Activated CD4-positive, alpha-beta T cell treated with anti-CD3 and anti-CD28 coated beads for 1 hour (primary cell): ENCODE measurements at places on chromosomes 3 and 15.

DNA sequence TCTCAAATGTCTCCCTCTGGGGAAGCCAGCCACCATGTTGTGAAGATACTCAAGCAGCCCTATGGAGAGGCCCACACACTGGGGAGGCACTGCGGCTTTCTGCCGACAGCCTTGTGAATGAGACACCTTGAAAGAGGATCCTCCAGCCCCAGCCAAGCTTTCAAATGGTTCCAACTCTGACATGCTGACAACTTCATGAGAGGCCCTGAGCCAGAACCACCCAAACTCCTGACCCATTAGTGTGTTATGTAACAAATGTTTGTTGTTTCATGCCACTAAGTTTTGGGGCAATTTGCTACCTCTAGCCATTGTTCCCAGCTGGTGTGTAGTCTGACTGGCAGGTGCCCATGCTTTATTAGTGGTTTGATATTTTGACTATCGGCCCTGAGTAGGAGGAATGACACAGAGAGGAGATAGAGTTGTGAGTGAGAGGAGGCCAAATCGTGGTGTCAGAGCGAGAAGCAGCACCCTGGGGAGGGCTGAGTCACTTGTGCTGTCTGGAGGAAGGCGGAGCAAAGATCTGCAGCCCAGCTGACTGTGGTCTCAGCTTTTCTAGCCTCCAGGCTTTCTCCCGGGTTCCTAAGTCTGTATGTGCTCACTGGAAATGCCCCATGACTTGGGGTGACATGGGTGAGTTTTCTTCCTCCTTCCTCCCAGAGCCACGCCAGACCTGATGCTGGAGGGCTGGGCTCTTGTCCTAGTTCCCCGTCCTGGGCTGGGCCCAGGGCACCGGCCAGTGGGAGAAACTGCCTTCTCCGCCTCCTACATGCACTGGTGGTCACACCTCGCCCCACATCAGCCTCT lies 56.7 kb upstream of the BLM start:
- peak; percentile 55 for DNase-seq

DNA sequence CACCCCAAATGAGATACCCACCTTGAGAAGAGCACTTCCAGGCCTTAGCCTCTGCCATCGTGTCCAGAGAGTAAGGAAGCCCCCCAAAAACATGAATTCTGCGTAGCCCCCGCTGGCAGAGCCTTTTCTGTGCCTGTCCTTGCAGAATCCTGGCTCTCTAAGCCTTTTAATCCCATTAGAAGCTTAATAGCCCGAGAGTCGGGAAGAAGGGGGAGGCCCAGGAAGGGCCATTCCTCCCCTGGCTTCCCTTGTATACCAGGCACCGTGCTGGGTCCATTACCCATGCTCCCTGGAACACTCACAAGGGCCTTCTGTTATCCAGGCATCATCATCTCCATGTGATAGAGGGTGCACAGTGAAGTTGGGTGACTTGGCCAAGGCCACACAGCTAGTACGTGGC lies 7.1 kb downstream of the SPTBN5 start:
- no peak for DNase-seq

DNA sequence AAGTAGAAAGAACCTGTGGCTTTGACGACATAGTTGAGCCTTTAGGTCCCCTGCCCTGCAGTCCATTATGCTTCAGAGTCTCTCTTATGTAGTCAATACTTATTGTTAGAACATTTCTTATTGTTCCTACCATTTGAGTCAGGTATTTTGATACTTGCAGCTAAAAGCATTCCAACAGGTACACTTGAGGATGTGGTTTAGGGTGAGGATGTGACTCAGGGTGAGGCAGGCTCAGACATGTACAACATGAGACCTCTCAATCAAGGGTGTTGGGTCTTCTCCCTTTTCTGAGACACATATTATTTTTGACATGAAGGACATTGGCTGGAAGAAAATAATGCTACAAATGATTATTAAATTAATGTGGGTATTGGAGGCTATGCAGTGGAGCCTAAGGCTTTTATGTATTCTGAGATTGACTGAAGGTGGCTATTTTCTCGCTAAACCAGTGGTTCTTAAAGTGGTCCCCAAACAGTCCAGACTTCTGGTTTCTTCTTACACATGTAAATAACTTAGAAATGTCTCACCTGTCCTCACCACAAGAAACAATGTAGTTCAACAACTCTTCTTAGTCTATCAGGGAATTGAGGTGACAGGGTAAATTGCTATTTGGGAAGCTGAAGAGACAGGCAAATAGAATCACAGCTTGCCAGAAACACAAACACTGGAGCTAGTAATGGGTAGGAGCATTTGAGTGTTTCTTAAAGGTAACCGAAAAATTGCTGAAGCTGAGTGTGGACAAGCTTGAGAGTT lies 135.5 kb upstream of the ZPLD1 start:
- DNase-seq, result no peak

GRCh38 chr3:115098354-115099073 lies 48.6 kb downstream of the ZBTB20 start:
- DNase-seq, result no peak

GRCh38 chr3:188034989-188035388 lies 119.0 kb upstream of the LPP start:
- no peak for DNase-seq

- no peak for DNase-seq
These were observed 334.4 kb upstream of the THBS1 start for GRCh38 chr15:39246523-39246922.

GRCh38 chr3:192188218-192188835 lies 539.0 kb downstream of the FGF12 start:
- DNase-seq, result no peak

DNA sequence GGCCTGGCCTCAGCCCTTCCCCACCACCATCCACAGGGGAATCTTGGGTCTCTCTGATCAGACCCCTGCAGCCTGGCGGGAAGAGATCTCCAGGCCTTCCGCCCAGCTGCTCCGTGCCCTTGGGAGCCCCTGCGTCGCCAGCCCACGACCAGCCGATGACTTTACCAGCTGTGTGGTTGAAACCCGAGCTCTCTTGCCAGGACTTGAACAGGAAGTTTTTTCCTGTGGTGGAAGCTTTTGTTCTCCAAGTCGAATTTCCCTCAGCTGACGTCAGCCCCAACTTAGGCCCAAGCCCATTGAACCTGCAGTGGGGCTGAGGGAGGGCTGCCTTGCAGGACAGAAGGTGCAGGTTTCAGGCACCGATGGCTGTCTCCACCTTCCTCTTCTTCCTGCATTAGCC lies 51.7 kb upstream of the SMAD3 start:
- DNase-seq, result no peak

- DNase-seq, result no peak
These were observed 4.6 kb downstream of the THPO start for GRCh38 chr3:184373422-184373821.

GRCh38 chr15:59536553-59536952 lies 75.0 kb upstream of the GCNT3 start:
- DNase-seq, result no peak

DNA sequence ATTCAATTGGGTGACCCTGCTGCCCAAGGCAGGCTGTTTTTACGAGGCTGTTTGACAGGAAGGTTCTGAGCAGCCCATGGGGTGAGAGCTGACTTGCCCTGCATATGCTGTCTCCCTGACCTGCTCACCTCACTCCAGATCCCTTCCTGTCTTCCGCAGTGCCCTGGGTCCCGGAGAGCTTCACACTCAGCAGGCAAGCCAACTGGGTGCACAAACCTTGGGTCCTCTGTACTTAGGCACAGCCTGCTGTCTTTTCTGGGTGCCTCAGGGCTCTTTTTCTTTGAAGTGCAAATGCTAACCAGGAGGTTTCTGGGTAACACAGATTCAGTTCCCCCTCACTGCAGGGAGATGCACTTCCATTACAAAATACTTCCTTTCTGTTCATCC lies 32.8 kb downstream of the ZXDC start:
- DNase-seq, result no peak

GRCh38 chr15:101167753-101168462 lies 83.9 kb downstream of the CHSY1 start:
- DNase-seq, result peak; percentile 33

GRCh38 chr15:52678468-52679231 lies 538 bp downstream of the ATOSA start:
- peak; percentile 31 for DNase-seq

DNA sequence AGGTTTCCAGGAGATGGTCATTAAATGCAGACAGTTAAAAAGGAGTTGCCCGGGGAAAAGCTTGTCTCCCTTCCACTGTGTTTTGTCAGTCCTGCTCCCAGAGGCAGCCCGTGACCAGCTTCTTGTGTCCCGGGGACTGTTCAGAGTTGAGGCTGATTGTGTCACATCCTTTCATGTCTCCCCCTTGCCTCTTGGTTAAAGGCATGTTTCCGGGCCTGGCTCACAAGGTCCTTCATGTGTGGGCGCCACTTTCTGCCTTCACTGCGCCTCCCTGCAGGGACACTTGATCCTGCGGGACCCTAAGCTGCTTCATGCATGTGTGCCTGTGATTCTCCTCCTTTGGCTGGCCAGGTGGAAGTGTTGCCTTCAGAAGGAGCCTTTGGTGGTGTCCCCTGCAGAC lies 9.2 kb downstream of the CHCHD6 start:
- no peak for DNase-seq

DNA sequence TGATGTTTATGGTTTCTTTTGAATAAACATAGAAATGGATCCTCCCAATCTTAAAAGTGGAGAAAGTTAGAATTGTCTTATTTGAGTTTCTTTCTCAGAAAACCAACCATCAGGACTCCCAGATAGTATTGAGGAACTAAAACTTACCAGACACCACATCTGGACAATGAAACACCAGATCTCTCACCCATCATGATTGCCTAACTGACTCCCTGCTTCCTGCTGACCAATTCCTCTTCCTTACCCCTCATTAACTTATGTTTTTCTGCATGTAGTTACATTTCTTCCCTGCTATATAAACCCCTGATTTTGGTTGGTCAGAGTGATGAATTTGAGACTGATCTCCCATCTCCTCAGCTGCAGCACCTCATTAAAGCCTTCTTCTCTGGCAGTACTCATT lies 242.0 kb upstream of the SETMAR start:
- no peak for DNase-seq

- peak; percentile 37 for DNase-seq
These were observed 315.2 kb downstream of the UACA start for GRCh38 chr15:70447928-70448698.

DNA sequence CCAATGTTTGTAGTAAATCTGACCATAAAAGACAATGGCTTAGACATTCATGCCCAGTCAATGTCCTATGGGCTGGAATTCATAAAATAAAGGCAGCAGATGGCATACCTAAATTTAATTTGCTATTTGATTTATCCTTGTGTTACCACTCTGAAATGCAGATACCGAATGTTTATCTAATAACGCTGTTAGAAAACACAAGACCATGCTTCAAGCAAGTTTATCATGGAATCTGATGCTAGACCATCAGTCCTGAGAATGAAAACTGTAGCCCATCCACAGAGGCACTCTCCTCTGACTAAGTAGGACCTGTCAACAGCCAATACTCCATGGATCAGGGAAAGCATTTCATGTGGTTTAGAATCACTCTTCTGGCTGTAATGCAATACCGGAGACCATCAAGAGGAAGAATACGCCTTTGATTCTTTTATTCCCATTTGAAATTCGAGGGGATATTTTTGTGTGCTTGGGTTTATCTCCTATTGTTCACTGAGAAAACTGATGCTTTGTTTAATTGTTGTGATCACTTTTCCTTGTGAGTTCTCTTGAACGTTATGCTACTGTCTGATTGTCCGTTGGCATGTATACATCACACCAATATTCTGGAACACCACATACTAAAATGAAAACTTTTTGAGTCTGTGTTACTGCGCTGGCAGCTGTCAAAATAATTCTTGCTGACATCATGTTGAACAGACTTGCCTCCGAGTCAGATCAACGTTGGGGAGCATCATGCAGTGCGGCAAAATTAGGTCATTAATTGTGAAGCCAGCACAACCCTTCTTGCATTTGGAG lies 12.1 kb upstream of the CPB1 start:
- no peak for DNase-seq

DNA sequence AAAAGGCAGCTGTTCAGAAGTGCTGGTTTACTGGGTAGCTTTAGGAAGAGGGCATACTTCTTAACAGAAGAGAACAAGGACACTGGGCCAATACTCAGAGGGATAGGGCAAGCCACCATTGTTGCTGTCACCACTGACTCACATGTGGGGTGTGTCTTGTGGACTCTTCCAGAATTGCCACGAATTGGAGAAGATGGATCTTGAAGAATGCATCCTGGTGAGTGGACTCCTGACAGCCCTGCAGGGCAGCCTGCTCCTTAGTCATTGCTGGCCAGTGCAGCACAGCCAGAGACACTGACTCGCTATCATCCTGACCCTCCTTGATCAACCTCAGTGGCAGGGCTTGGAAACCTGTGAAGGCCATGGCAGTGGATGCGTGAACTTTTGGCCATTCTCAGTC lies 62.3 kb downstream of the UBP1 start:
- no peak for DNase-seq

GRCh38 chr15:28888900-28889299 lies 3.1 kb downstream of the APBA2 start:
- no peak for DNase-seq

- no peak for DNase-seq
These were observed 7.6 kb upstream of the PPP1R2 start for GRCh38 chr3:195550723-195551122.

GRCh38 chr3:133955892-133956291 lies 60.2 kb upstream of the RAB6B start:
- no peak for DNase-seq

- DNase-seq, result no peak
These were observed 13.1 kb upstream of the CP start for GRCh38 chr3:149234671-149235245.

- DNase-seq, result no peak
These were observed 35.2 kb upstream of the MELTF start for GRCh38 chr3:197064771-197065170.

- DNase-seq, result no peak
These were observed 43.8 kb upstream of the SCAANT1 start for GRCh38 chr3:63955830-63956545.

GRCh38 chr15:57138349-57138788 lies 219.9 kb downstream of the TCF12 start:
- no peak for DNase-seq

- DNase-seq, result no peak
These were observed 98.8 kb downstream of the ZNF621 start for GRCh38 chr3:40623567-40623966.

DNA sequence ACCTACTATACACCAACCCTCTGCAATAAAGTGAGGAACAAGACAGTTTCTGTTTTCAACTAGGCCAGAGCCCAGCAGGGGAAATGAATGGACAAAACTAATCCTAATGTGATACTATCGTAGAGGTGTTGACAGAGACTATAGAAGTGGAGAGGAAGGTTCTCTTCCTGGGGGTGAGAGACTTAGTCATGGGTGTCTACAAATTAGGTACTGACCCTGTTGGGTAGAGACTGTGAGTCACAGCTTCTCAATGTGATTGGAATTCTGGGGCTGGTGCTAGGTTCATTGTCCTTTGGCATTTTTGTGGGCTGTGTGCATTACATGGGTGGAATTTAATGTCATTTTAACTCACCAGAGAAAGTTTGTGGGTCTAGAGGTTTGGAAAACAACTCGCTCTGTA lies 79.3 kb downstream of the ADAMTSL3 start:
- DNase-seq, result no peak

DNA sequence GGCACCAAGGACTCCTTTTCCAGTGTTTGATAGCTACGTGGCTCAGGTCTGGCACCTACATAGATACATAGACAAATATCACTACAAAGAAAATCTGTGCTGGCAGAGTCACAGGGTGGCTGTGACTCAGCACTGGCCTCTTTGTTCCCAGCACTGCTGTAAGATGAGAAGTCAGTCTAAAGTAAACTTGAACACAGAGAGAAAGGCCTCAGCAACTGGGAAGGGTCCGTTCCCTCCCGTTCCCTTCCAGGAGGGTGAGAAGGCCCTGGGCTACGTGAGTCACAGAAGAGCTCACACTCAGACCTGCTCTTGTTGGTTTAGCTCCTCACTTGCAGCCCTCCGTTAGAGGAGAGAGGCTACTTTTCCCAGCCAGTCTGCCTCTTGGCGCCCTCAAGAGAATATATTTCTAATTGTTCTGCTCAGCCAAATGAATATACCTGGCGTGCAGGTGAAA lies 23.1 kb downstream of the ANXA2 start:
- no peak for DNase-seq
